Naive thymus-derived CD8-positive, alpha-beta T cell (primary cell): ENCODE measurements at places on chromosomes 1 and 21. TPM values are rescaled to one million over a fixed set of nuclear protein-coding genes. Genes with fewer than 3 reads are reported as not detected.

DNA sequence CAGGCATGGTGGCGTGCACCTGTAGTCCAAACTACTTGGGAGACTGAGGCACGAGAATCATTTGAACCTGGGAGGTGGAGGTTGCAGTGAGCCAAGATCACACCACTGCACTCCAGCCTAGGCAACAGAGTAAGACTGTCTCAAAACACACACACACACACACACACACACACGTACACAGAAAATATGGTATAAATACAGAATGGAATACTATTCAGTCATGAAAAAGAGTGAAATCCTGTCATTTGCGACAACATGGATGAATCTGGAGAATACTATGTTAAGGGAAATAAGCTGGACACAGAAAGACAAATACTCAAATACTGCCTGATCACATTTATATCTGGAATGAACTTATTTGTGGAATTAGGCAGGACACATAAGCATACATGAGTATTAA, 18.4 kb downstream of the FOXD2 start:
- DNase-seq = no peak
- H3K36me3 ChIP-seq = no peaks in the 10 kb centered on the region
- peaks cover 57% of the 10 kb centered on the region for H3K27me3 ChIP-seq
- no peak overlapping the region for H3K27ac ChIP-seq
- H3K4me1 ChIP-seq = no peaks in the 10 kb centered on the region

DNA sequence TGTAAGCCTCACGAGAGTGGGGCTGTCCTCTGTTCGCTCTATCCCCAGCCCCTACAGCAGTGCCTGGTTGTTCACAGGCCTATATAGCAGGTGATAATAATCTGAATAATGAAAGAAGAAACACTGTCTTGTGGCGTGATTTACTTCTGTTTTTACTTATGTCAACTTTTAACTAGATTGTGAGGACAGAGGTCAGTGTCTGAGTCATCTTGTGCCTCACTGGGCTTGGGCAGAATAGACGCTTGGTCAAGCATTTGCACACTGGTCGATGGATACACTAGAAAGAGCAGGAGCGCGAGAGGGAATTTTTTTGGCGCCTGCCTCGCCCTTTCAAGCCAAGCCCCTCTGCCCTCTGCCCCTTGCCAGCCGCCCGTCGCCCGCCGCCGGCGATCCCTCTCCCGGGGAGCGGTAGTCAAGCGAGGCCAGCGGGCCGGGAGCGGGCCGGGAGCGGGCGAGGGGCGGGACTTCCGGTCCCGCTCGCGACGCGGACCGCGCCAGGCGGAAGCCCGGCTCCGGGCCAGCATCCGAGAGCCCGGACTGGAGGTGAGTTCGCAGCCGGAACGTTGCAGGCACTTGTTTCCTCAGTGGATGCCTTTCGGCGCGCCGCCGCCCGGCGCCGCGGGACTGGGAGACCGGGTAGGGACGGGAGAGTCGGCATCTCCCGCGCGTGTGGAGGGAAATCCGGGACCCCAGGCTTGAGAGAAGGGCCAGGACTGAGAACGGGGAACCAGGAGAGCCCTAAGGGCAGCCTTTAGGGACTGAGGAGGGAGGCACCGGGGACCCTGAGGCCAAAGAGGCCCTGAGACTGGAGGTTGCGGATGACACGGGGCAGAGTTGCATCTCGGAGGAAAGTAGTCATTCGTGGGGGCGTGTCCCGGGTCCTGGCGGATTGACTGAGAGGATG, at the start of gene DISP1:
Gene DISP1 (plus strand): TSS at position 504 of the 904 bp plus-strand sequence. CDS start 127,785 bp downstream, outside the sequence.
- peaks cover 37% of the 10 kb centered on the region for H3K4me1 ChIP-seq
- H3K36me3 ChIP-seq = no peaks in the 10 kb centered on the region

- no peak overlapping the region for H3K4me3 ChIP-seq
- DNase-seq = no peak
- peaks cover 2% of the 10 kb centered on the region for H3K27me3 ChIP-seq
- no peaks in the 10 kb centered on the region for H3K36me3 ChIP-seq
These were observed 449.9 kb downstream of the NUF2 start for GRCh38 chr1:163771637-163772036.

The TCHH gene
- total RNA-seq = not detected

GRCh38 chr21:42515708-42516502, 2.3 kb downstream of the SLC37A1 start:
- peak overlapping the region; percentile 77 for H3K4me3 ChIP-seq
- no peak overlapping the region for H3K27ac ChIP-seq
- no peak for DNase-seq
- H3K27me3 ChIP-seq = no peaks in the 10 kb centered on the region
- H3K36me3 ChIP-seq = peaks cover 9% of the 10 kb centered on the region

The ZNF683 gene
- 2.1 TPM for total RNA-seq
